Effector memory CD8-positive, alpha-beta T cell (primary cell): ENCODE measurements at places on chromosomes 4 and X.

DNA sequence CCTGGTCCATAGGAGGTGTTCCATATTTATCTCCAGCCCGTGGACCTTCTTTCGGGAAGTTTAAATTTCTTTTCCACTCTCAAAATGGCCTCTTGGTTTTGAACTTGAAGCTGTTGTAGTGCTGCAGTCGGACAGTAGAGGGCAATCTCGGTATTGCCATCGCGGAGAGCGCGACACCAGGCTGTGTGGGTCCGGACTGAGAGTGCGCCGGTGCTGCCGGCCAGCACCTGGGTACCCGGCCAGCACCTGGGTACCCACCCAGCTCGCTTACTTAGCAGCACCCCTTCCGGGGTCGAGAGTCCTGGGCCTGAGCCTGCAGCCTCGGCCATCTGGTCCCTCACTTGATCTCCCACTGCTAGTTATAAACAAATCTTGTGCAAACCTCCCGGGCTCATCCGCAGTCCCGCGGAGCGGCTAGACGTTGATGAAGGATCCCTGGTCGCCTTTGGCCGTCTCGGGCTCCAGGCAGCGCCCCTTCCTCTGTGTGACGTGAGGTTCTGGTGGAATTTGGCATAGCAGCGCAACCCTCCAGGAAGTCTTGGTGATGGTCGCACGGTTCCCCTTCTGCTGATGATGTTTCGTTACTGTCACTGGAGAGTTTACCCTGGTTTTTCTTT lies 18.0 kb downstream of the FAM9A start:
- DNase-seq: peak; percentile 14

DNA sequence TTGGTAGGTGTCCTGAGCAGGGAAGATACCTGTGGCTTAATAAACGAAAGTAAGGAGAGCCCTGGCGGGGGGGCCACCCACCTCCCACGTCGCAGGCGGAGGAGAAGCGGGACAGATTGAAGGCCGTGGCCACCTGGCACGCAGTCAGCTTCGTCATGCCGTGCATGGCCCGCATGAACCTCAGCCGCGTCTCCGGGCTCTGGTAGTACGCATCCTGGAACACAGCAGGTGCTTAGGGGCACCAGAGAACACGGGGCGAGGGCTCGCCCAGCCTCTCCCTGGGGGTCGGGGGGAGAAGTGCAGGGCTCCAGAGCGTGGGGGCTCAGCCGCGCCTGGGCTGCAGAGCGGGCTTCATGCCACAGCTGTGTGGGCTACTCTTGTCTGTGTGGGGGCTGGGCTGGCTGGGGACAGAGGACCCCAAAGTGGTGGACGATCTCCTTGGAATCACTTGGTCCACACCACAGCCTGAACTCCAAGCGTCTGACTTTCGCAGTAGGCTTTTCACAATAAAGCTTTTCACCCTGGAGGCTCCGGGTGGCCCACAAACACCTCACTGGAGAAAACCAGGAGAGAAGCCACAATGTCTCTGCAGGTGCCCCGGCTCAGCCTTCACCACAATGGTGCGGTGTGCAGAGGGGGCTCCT lies 27.1 kb upstream of the SLC25A6 start:
- no peak for DNase-seq

GRCh38 chrX:40366661-40367060 lies 214.1 kb upstream of the ATP6AP2 start:
- no peak for DNase-seq

DNA sequence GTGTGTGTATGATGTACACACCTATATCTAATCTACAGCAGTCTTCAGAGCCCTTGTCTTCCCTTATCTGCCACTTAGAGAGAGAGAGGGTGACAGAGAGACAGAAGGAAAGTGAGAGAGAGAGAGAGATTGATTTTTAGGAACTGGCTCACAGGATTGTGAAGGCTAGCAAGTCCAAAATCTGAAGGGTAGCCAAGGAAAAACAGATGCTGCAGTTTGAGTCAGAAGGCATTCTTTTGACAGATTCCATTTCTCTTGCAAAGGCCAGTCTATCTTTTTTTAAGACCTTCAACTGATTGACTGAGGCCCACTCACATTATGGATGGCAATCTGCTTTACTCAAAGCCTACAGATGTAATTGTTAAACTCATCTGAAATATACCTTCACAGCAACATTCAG lies 664.0 kb upstream of the IGFBP7 start:
- DNase-seq: no peak

DNA sequence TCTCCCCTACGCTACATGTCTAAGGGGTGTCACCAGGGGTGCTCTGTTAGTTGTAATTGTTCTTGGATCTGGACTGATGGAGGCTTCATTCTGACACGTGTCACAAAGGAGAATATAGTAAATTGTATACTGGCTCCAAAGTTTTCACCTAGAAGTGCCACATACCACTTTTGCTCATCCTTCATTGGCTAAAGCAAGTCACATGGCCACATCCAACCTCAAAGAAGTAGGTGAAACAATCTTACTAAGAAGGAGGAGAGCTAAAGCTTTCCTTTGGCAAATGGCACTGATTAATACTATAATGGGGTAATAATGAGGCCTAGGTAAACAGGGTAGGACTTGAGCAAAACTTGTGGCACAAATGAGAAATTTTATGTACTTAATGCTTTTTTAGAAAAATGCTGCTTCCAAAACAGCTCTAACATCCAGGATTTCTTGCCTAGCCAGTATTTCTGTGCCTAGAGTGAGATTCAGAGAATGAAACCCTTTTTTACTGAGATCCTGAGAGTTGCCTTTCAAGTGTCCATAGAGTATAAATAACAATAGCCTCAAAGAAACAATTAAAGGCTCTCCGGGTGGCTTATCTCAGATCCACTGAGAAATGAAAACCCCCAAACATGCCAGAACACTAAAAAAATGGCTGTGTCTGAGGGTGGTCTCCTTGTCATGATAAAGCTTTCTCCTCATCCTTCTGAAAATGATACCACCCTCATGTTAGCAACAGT lies 34.7 kb downstream of the NHS start:
- DNase-seq: no peak

- DNase-seq: no peak
Observed at GRCh38 chr4:95517576-95518345, 31.0 kb downstream of the UNC5C start.

DNA sequence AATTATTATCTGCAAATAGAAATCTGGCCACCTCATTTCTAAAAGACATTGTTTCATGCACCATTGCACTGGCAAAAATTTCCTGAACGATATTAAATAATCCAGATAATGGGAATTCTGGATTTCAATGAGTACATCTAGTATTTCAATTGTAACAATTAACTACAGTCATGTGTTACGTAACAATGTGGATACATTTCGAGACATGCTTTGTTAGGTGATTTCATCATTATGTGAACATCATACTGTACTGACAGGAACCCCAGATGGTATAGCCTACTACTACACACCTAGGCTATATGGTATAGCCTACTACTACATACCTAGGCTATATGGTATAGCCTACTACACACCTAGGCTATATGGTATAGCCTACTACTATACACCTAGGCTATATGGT lies 14.8 kb downstream of the LAMTOR3 start:
- DNase-seq: no peak

GRCh38 chrX:19715711-19716638 lies 171.4 kb downstream of the SH3KBP1 start:
- no peak for DNase-seq

GRCh38 chrX:290476-291166 lies 9.4 kb downstream of the PLCXD1 start:
- DNase-seq: no peak

GRCh38 chr4:146564492-146564891 lies 42.8 kb upstream of the SLC10A7 start:
- no peak for DNase-seq

- no peak for DNase-seq
Observed at GRCh38 chr4:30763321-30763727, 43.2 kb downstream of the PCDH7 start.

GRCh38 chr4:152451496-152451895 lies 84.4 kb downstream of the FBXW7 start:
- DNase-seq: no peak

GRCh38 chr4:10020871-10021652 lies at the start of gene SLC2A9:
Gene SLC2A9 (minus strand): TSS chr4:10021497. CDS start chr4:10021429, 68 bp downstream.
- no peak for DNase-seq

DNA sequence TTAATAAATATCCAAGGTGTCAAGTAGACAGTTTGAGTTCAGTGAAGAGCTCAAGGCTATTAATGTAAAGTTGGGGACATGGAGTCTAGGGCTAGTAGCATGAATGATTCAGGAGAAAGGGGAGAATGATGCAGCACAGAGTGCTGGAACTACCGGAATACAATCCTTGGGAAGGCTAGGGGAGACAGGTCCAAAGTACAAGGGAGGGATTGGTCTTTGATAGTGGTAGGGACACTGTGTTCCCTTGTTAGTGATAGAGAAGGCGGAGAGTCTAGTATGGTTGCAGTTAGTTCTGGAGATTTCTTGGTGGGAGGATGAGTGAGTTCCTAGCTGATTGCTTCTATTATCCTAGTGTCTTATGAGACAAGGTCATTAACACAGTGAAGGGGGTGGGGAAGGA lies 8.7 kb downstream of the GCNA start:
- no peak for DNase-seq

GRCh38 chr4:140777386-140777785 lies 21.2 kb upstream of the TBC1D9 start:
- DNase-seq: no peak

- DNase-seq: no peak
Observed at GRCh38 chr4:105624530-105624929, 72.1 kb downstream of the ARHGEF38 start.

DNA sequence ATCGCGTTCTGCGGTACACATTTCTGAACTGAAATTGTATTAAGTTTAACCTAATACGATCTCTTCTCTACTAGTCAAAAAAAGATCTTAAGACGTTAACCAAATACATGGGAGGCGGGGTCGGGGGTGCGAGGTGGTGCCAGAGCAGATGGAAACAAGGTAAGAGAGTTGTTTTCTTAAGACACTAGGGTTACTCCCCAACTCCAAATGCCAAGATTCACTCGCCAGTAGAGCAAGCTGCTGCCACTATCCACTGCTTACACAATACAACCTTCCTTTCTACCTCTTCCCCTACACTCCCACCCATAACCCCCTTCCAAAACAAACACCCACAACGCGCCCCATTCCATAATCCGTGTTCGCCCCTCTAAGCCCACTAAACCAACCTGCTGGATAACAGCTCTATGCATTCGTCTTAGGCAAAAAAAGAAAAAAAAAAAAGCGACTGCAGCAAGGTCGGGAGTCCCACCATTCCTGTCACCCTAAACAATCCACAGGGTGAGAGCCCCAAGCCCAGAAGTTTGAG lies 1.3 kb downstream of the LCORL start:
- DNase-seq: peak; percentile 12

DNA sequence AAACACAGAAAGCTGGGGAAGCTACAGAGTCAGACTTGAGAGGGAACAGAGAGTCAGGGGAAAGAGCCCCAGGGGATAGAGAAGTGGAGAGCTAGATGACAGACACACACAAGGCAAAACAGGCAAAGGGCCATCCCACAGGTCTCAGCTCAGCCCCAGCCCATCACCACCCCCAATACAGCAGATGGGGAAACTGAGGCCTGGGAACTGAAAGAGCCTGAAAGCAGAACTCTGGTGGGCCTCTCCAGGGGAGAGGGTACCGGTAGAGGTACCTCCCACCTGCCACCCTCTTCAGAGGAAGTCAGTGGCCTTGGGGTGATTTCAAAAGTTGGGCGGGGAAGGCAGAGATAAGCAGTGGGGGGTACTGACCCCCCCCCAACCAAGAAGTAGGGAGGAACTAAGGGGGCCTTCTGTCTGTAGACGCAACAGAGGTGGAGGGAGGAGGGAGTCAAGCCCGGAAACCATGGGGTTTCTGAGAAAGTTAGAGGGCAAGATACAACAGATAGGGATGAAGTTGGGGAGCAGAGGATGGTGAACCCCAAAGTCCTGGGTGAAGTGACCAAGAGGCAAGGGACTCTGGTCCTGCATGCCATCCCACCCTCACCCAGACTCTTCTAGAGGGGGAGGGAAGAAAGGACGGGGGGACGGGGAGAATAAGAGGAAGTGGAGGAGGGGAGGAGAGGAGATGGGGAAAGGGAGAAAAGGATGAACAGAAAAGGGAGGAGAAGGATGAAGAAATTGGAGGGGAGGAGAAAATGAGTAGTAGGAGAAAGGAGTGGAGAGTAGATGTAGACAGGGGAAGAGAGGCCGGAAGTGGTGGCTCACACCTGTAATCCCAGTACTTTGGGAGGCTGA lies 3.2 kb downstream of the GATA1 start:
- no peak for DNase-seq

DNA sequence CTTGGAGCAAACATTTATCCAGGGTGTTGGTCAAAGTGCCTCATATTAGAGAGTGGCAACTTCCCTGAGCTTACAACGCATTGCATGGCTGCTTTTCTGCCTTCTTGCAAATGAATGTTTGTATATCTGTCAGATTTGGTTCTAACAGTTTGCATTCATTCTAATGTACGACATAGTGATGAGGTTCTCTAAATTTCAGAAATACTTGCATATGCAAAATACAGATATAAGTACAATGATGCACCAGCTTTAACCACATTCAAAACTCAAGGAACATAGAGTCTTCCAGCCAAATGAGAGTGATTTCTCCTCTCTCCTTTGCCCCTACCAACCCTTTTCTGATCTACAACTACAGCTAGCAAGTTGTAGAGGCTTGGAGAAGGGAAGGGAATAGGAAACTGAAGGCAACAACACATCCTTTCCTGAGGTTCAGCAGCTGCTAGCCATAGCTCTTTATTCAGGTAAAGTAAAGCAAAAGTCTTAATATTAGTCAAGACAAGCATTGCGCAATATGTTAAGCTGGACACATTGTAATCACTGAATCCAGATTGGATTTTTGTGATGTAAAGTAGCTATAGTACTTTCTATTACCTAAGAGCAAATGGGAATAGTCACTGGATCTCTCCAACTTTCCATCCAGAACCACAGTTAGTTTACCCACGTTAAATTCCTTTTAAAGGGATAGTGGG lies 6.3 kb downstream of the TKTL2 start:
- DNase-seq: no peak

DNA sequence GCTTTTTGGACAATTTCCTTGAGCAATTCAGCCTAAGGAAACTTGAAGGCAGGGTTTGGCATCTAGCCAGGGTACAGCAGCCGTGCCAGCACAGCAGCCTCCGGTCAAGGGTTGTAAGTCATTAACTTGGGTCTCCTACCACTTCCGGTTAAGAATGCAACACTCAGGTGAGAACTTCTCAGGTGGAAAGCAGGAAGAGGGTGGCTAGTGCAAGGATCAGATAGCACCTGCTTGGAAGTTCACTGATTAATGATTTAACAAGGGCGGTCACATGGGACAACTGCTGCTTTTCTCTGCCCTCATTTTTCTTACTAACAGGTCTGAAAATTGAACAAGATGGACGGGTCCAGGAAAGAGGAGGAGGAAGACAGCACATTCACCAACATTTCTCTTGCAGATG lies 30.1 kb upstream of the SCOC start:
- DNase-seq: no peak

GRCh38 chr4:185202984-185203485 lies 765 bp downstream of the CFAP97 start:
- DNase-seq: no peak

DNA sequence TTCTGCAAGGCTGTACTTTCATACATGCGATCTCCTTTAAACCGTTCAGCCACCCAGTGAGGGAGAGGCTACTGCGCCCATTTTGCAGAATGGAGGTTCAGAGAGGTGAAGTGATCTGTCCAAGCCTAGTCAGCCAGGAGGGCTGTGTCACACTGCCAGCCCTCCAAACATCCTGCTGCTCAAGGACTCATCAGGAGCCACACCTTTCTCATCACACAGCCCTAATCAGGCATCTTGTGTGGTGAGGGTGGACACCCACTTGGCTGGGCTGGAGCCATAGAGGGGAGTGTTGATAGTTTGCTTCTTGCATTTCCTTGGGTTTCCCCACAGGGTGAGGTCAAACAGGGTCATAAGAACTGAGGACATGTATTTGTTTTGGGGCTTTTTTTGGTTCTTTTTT lies 5.4 kb upstream of the CXCR3 start:
- peak; percentile 23 for DNase-seq

- no peak for DNase-seq
Observed at GRCh38 chrX:119970574-119970973, 27.0 kb upstream of the NKAP start.
